Heart left ventricle (tissue), 16 donors: ENCODE measurements at places on chromosomes 16 and 17. TPM values are rescaled to one million over a fixed set of nuclear protein-coding genes. Genes with fewer than 3 reads are reported as not detected.
A peak's percentile ranks its signal among the peaks of the same experiment; 100 is the strongest.

DNA sequence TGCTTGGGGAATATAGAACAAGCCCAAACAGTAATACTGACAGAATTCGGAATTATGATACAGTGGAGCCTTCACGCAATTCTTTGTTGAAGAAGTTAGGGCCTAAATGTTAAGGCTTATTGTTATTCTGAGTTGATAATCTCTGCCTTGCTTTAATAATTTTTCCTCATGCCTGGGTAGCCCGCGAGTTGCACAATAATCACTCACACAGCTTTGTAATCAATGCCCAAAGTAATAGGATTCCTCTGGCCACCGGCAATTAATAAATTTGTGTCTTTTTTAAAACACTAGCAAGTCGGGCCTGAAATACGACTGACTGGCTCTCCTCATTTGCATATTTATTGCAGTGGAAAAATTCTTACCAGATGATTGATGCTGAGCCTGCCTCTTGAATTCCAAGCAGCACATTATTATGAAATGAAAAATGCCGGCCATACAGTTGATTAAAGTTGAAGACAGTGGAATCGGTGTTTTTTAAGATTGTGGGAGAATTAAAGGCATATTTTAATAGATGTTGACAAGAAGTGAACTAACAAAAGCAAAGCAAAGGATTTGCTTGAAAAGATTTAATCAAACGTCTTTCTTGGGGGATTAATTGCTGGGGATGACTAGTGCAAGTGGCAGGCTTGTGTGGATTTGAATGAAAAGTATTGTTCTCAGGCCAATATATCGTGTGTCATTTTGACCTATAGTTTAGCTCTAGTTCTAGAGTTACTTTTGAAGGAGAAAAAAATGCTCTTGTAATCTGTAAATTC is 30.2 kb downstream of the AATF start:
- no peak overlapping the region for H3K4me3 ChIP-seq
- no peak for DNase-seq
- no peaks in the 10 kb centered on the region for H3K36me3 ChIP-seq
- no peaks in the 10 kb centered on the region for H3K27me3 ChIP-seq

- no peak overlapping the region for H3K4me3 ChIP-seq
- H3K27ac ChIP-seq, result no peak overlapping the region
- H3K27me3 ChIP-seq, result no peaks in the 10 kb centered on the region
- no peak for DNase-seq
- H3K4me1 ChIP-seq, result peaks cover 11% of the 10 kb centered on the region
Measured at GRCh38 chr16:11316331-11317015, 28.8 kb upstream of the RMI2 start.

DNA sequence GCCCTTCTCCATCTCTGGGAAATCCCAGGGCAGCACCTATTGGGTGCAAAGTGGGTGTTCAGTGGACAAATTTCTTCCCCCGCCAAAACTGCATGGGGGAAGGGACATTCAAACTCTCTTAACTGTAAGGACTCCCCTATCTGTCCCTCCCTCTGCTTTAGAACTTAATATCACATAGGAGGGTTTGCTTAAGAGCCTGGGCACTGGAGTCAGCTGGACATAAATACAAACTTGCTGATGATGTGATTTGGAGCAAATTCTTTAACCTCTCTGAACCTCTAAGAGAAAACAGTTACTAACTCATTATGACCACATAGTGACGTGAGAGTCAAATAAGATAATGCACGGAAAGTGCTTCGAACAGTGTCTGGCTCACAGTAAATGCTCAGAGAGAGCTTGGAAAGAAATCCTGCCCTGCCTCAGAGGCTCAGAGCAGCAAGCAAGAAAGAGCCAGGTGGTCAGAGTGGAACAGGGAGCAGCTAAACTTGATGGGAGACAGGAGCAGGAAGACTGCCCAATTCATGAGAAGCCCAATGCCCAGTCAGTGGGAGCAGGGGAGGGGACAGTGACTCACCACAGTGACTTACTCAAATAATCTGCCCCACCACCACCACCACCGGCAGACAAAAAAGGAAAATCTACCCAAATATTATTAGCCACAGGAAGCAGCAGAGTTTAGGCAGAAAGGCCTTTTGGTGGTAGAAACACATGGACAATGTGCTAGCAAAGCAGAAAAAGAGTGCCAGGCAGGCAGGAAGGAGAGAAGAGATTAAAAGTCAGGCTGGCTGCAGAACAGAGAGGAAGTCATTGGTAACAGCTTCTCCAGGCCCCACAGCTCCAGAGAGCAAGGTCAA is 23.9 kb upstream of the CCL1 start:
- no peaks in the 10 kb centered on the region for H3K4me1 ChIP-seq
- H3K27me3 ChIP-seq, result peaks cover 6% of the 10 kb centered on the region
- DNase-seq, result no peak

- peak; percentile 77 for DNase-seq
- H3K36me3 ChIP-seq, result no peaks in the 10 kb centered on the region
- H3K27ac ChIP-seq, result peak overlapping the region; percentile 79
- H3K4me3 ChIP-seq, result no peak overlapping the region
- no peaks in the 10 kb centered on the region for H3K27me3 ChIP-seq
Measured at GRCh38 chr16:85206472-85207356, 94.4 kb upstream of the CIBAR2 start.

- no peaks in the 10 kb centered on the region for H3K36me3 ChIP-seq
- H3K4me3 ChIP-seq, result no peak overlapping the region
- H3K27me3 ChIP-seq, result no peaks in the 10 kb centered on the region
- no peak for DNase-seq
- H3K27ac ChIP-seq, result no peak overlapping the region
- no peaks in the 10 kb centered on the region for H3K4me1 ChIP-seq
Measured at GRCh38 chr17:70968302-70968701, 799.0 kb downstream of the KCNJ2 start.

- no peaks in the 10 kb centered on the region for H3K4me1 ChIP-seq
- no peaks in the 10 kb centered on the region for H3K36me3 ChIP-seq
- H3K4me3 ChIP-seq, result no peak overlapping the region
- H3K27me3 ChIP-seq, result no peaks in the 10 kb centered on the region
- no peak overlapping the region for H3K27ac ChIP-seq
- DNase-seq, result no peak
Measured at GRCh38 chr16:19375561-19376158, 42.0 kb upstream of the TMC5 start.

Gene AANAT
- not detected for total RNA-seq

- peaks cover 61% of the 10 kb centered on the region for H3K4me1 ChIP-seq
- H3K4me3 ChIP-seq, result no peak overlapping the region
- no peaks in the 10 kb centered on the region for H3K27me3 ChIP-seq
- no peak overlapping the region for H3K27ac ChIP-seq
- no peak for DNase-seq
Measured at GRCh38 chr16:81544700-81545271, 100.2 kb downstream of the CMIP start.

DNA sequence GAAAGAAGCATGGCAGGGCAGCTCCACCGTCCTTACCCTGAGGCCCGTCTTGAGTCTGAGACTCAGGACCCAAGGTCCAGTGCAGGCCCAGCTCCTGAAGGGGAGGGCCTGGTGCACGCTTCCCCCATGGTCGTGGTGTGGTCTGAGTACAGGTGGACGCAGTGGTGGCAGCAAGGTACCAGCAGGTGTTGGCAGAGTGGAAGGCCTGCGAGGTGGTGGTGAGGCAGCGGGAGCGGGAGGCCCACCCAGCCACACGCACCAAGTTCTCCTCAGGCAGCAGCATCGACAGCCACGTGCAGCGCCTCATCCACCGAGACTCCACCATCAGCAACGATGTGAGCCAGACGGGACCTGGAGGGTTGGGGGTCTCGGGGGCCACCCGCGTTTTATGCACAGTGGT is 27.7 kb downstream of the MNT start:
- no peak overlapping the region for H3K4me3 ChIP-seq
- no peak for DNase-seq
- peaks cover 15% of the 10 kb centered on the region for H3K4me1 ChIP-seq
- H3K27me3 ChIP-seq, result no peaks in the 10 kb centered on the region
- H3K27ac ChIP-seq, result no peak overlapping the region

DNA sequence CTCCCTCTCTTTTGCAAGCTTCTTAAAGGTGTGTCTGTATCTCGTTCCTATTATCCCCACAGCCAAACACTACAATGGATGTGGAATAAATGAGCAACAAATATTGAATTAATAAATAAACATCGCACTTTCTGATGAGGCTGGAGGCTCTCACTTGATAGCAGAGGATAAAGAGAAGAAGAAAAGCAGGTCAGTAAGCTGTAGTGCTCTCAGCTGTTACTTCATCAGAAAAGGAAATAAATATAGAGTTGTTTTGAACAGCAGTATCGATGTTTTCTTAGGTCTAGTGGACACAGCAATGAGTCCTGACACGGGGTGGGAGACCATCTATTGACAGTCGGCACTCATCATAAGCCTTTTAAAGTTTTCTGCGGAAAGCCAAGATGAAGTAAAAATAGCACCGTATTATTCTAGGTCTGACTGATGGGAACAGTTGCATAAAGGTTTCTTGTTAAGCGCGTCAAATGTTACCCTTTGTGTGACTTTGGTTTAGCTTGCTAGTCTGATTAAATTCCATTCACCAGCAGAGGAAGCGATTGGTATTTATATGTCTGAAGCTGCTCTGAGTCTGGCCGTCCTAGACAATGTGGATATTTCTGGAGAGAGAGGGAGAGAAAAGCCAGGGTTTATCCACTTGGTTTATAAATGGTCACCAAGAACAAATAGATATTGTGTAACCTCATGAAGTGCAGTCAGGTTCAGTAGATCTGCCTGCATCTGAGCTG is 646.1 kb downstream of the CDH11 start:
- peaks cover 16% of the 10 kb centered on the region for H3K4me1 ChIP-seq
- peak overlapping the region; percentile 69 for H3K27ac ChIP-seq
- no peaks in the 10 kb centered on the region for H3K27me3 ChIP-seq
- H3K36me3 ChIP-seq, result no peaks in the 10 kb centered on the region
- no peak for DNase-seq

DNA sequence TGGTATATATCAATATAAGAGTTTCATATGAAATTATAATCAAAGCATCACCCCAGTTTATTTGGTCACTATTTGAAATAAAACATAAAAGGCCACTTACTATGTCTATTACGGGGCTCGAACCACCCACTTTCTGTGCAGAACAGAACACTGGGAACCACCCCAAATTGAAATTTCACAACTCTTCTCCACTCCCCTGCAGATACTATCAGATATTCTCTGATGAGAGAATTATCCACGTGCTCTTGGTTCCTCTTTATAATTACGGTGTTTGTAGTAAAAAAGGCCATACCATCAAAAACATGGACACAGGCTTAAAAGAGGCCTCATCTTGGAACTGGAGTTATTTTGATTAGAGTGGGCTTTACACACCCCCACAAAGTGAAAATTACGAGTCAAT is 82.8 kb downstream of the WDR59 start:
- H3K27ac ChIP-seq, result no peak overlapping the region
- H3K4me3 ChIP-seq, result no peak overlapping the region
- H3K36me3 ChIP-seq, result peaks cover 51% of the 10 kb centered on the region
- no peaks in the 10 kb centered on the region for H3K27me3 ChIP-seq
- no peak for DNase-seq

GRCh38 chr17:49390548-49391324 is 23.9 kb downstream of the PHB1 start:
- no peaks in the 10 kb centered on the region for H3K27me3 ChIP-seq
- peak; percentile 34 for DNase-seq
- no peak overlapping the region for H3K4me3 ChIP-seq
- H3K27ac ChIP-seq, result peak overlapping the region; percentile 33
- no peaks in the 10 kb centered on the region for H3K4me1 ChIP-seq

DNA sequence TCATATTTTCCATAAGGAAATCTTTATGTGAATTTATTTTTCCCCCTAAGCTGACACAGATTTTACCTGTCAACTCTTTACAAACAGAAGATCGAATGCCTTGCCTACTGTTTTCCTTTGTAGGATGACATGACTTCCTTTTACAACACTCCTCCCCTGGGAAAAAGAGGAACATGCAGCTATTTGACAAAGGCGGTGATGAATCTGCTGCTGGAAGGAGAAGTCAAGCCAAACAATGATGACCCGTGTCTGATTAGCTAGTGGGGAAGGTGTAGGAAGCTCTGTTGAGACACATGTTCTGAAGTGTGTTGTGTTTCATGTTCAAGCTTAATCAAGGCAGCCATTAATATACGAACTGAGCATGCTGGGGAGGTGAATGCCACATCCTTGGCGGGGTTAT is 238.0 kb downstream of the PHKB start:
- H3K36me3 ChIP-seq, result peaks cover 6% of the 10 kb centered on the region
- no peaks in the 10 kb centered on the region for H3K4me1 ChIP-seq
- H3K27me3 ChIP-seq, result no peaks in the 10 kb centered on the region
- no peak overlapping the region for H3K27ac ChIP-seq

GRCh38 chr17:45935710-45936509 is 41.6 kb downstream of the MAPT start:
- no peaks in the 10 kb centered on the region for H3K27me3 ChIP-seq
- H3K4me3 ChIP-seq, result no peak overlapping the region
- DNase-seq, result no peak
- no peaks in the 10 kb centered on the region for H3K4me1 ChIP-seq
- no peak overlapping the region for H3K27ac ChIP-seq

Gene SYT17
- 0.76 TPM for total RNA-seq

Gene KRTAP3-1
- total RNA-seq, result not detected

Gene ALOX15B
- 0.07 TPM for total RNA-seq

DNA sequence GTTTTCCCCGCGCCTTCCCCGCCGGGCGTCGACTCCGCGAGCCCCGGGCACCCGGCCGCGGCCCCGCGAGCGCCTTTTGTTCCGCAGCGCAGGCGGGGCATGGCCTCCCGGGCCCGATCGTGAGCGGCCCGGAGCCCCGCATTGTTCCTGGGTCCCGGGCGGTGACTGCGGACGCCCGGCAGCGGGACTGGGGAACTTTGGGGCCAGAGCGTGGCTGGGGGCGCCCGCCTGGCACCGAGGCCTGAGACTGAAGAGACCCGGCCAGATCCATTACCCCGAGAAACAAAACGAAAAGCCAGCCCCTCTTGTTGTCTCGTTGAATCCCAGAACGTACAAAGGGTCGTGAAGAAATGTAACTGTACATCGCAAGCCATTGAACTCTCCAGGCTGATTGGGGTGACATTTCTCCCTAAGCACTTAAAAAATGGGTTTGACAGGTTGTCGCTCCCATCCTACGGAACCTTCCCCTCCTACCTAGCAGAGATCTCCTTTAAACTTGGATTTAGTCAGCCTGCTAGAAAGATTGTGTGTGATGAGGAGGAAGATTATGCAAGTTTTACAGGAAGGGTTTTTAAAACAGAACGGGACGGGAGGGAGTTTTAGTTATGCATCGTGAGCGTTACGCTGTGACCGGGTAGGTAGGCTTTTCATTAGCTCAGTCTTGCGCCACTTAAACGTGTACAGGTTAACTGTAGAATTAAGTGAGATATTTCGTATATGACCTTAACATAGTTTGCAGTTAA is 825 bp downstream of the METTL9 start:
- H3K4me3 ChIP-seq, result peak overlapping the region; percentile 82
- H3K27ac ChIP-seq, result peak overlapping the region; percentile 98
- H3K4me1 ChIP-seq, result peaks cover 17% of the 10 kb centered on the region

Gene DLX3
- total RNA-seq, result not detected

- no peak overlapping the region for H3K4me3 ChIP-seq
- peaks cover 38% of the 10 kb centered on the region for H3K27me3 ChIP-seq
- no peaks in the 10 kb centered on the region for H3K36me3 ChIP-seq
- no peak overlapping the region for H3K27ac ChIP-seq
Measured at GRCh38 chr16:50464325-50465290, 83.6 kb upstream of the NKD1 start.

- DNase-seq, result no peak
- no peaks in the 10 kb centered on the region for H3K4me1 ChIP-seq
- H3K4me3 ChIP-seq, result no peak overlapping the region
- no peaks in the 10 kb centered on the region for H3K36me3 ChIP-seq
Measured at GRCh38 chr16:49150341-49150740, 131.3 kb downstream of the CBLN1 start.

GRCh38 chr17:18318771-18319450 is 3.8 kb downstream of the SMCR8 start:
- H3K27me3 ChIP-seq, result no peaks in the 10 kb centered on the region
- H3K4me1 ChIP-seq, result peaks cover 59% of the 10 kb centered on the region
- H3K36me3 ChIP-seq, result peaks cover 1% of the 10 kb centered on the region
- DNase-seq, result no peak

Gene COPRS
- total RNA-seq, result 79.6 TPM

Gene COL1A1
- 227 TPM for total RNA-seq

Gene NXPH3
- total RNA-seq, result 4.5 TPM
